ENCODE measurements at places on chromosomes 7 and 10. TPM values are rescaled to one million over a fixed set of nuclear protein-coding genes. Genes with fewer than 3 reads are reported as not detected.

DNA sequence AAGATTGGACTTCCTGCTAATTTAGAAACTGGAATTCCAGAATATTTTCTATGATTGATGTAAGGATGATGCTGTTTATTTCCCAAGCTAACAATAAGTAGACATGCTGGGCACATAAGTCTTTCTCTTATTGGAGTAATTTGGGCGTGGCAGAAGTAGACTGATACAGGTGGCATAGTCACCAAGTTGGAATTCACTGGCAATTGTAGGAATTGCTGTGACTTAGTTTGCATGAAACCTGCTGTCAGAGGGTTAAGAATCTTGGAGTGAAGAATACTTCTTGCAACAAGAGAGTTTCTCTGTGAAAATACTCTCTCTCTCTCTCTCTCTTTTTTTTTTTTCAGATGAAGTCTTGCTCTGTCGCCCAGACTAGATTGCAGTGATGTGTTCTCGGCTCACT lies 569.7 kb downstream of the REEP3 start:
- no peak for DNase-seq

DNA sequence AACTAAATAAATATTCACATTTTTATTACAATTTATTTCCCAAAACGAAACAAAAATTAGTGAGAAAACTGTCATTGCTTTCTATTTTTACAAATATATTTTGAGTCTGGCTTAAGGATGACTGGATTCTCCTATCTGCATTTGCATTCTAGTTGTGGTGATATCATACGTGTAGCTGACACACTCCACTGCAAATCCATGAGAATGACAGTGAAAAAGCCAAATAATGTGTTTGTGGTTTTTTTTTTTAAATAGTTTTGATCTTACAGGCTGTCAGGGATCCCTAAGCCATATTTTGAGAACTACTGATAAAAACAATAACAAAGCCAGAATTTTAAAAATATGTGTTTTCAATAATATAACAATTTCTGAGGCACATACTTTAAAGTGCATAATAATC lies 5.8 kb upstream of the STAMBPL1 start:
- DNase-seq, result no peak

DNA sequence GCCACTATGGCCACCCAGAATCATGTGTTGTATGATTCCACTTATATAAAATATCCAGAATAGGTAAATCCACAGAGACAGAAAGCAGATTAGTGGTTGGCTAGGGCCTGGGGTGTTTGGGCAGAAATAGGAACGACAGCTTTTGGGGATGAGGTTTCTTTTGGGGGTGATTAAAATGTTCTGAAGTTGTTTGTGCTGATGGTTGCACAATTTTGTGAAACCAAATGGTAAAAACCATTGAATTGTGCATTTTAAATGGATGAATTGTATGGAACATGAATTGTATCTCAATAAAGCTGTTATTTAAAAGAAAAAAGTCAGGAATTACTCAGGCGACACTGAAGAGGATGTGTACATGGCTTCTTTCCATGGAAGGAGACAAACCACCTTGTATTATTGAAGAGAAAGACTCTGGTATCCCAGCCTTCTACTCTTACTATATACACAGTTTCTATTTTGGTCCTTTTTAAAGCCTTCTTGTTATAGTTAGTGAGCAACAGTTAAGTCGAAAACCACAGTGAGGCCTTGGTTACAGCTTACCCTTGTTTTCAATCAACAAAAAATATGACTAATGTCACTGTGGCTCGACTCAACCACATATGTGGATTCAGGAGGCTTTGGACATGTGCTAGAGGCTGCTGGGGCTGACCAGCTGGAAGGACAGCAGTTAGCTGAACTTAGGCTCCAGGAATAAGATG lies 57.1 kb upstream of the KMT2E start:
- no peak for DNase-seq

GRCh38 chr10:92126100-92126650 lies 164.7 kb downstream of the CPEB3 start:
- no peak for DNase-seq

DNA sequence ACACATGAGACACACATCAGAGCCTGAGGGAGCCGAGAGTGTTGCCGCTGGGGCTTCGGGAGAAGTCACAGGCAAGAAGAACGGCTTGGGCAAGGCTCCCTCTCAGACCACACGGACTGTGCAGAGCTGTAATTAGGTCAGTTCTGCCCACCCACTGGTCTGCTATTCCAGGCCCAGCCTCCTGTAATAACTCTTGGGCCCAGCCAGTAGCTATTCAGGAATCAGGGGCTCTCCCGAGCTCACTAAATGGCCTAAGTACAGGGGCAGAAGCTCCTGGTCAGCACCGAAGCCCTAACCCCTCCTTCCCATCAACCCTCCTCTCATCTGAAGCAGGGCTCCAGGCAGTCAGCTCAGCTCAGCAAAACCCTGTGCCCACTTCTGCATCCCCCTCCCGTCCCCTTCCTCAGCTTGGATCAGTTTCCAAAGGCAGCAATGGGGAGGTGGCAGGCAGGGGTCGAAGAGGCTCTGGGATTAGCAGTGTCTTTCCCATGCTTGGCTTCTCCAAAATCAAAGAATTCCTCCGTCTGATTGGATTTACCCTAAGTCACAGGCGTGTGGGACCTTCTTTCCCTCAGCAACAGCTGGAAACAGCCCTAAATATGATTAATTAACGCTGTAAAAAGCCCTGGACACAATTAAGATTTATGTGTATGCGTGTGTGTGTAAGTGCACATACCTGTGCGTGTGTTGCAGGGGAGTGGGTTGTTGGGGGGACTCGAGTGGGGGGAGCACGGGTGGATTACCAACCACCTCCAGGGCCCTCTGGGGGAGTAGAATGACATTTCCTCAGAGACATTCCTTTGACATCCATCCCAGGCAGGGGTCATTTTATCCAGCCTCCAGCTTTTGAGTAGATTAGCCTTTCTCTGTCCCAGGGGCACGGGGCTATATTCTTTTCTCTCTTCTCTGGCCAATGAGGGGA lies 48.4 kb upstream of the BTRC start:
- DNase-seq, result no peak

- DNase-seq, result no peak
These were observed 72.1 kb downstream of the TCERG1L start for GRCh38 chr10:131239450-131239849.

DNA sequence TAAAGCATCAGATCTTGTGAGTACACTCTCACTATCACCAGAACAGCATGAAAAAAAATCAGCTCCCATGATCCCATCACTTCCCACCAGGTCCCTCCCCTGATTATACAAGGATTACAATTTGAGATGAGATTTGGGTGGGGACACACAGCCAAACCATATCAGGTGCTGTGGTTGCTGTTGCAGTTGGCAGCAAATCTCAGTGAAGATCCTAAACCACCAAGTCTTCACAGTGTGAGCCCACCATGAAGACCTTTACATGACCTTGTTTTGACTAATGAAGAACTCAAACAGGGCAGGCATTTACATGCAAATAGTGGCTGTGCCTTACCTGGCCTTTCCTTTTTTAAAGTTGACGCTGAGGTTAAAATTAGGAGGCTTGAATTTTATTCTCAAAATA lies 242.6 kb downstream of the ACTR3B start:
- DNase-seq, result no peak

DNA sequence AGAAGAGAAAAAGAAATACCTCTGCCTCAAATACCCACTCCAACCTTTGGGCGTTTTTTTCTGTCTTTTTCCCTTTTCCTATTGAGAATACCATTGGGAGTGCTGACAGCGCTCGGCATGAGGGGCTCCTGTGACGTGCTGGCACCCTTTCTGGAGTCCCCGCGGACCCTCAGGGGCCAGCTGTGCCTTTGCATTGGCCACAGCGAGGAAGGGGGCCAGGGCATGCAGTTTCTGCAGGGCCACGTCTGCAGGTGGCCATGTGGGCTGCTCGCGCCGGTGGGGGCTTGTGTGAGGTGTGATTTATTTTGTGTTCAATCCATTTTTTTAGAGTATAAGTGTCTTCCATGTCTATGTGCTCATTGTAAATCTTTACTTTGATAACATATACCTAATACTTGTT lies 57.4 kb downstream of the INPP5A start:
- DNase-seq, result no peak

DNA sequence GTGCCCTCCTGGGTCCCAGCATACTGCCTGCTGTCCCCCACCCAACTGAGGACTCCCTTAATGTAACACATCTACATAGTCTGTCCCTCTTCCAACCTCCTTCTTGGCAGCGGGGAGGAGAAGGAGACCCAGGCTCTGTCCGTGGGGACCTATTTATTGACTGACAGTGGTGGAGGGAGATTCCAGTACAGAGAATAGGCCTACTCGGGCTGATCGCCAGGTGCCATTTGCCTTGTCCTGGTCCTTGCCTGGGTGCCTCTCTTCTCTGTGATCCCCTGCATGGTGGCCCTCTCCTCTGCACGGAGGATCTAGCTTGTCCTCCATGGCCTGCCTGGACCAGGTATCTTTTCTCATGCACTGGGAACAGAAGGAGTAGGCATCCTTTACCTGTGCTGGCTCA lies 17.0 kb downstream of the GHRHR start:
- no peak for DNase-seq

GRCh38 chr7:143733876-143734275 lies 23.6 kb downstream of the CTAGE6 start:
- no peak for DNase-seq

GRCh38 chr7:137544453-137545058 lies 201.0 kb upstream of the PTN start:
- no peak for DNase-seq

DNA sequence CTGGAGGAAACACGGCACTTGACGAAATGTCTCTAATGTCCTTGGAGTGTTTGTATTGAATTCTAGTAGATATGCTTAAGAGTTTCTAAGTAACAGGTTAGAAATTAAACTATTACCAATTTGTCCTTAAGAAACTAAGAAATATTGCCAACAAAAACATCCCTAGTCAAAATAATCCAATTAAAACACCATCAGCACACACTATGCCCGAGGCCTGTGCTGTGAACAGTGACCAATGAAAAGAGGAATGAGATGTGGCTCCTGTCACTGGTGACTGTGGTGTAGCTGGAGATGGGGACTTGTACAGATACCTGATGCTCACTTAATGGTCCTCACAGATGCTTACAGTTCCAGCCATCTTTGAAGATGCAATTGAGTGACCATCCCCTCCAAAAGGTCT lies 651.1 kb downstream of the SORCS3 start:
- no peak for DNase-seq

GRCh38 chr7:27779873-27780272 lies 39.9 kb downstream of the TAX1BP1 start:
- no peak for DNase-seq

GRCh38 chr10:75740541-75740940 lies 309.1 kb downstream of the LRMDA start:
- no peak for DNase-seq

DNA sequence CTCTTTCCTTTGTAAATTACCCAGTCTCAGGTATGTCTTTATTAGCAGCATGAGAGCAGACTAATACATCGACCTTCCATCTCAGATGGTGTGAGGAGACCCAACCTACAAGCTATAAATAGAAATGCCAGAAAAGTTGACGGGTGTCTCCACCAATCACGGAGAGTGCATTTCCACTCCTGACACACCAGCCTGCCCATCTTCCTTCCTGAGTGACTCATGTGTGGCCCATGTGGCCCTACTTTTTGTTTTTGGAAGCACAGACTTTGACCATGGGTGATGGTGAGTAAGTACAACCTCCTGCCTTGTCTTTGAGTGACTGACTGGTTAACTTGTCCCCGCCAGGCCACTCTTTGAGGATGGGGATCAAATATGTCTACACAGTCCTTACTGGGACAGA lies 147.0 kb downstream of the OAT start:
- DNase-seq, result no peak

DNA sequence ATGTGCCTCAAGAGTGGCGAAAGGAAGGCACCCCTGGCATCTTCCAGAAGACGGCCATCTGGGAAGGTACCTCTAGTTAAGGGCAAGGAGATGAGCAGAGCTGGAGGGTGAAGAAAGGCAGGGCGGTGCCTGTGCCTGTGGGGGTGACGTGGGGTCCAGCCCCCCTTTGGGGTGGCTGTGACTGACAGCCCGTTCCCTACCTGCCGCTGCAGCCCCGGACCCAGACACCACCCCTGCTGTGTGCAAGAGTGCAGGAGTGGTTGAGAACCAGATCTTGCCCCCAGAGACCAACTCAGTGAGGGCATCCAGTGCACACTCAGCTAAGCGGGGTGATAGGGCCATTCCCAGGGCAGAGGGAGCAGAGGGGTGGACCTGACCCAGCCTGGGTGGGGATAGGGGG lies 4.3 kb upstream of the MUC17 start:
- no peak for DNase-seq

- DNase-seq, result no peak
These were observed 118.6 kb downstream of the SH3PXD2A start for GRCh38 chr10:103736763-103737162.

- no peak for DNase-seq
These were observed 17.0 kb downstream of the ATE1 start for GRCh38 chr10:121910673-121911420.

- no peak for DNase-seq
These were observed 32.8 kb downstream of the TMEM130 start for GRCh38 chr7:98836811-98837629.

DNA sequence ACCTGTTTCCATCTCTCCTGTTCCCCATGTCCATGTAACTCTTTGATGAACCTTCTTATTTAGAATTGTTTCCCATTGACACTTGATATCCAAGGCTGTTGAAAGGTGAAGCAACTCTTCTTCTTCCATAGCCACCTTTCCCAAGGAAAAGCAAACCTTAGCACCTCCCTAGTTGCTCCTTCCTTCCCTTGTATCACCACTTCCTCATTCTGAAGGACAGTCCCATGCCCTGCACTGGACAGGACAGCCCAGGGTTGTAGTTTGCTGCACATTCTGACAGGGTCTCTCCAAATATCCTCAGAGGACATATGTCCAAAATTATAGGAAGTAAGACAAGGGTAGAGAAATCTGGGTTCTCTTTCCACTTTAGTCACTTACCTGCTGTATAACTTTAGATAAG lies 6.2 kb downstream of the CUZD1 start:
- DNase-seq, result no peak

- no peak for DNase-seq
These were observed 177.0 kb upstream of the GLI3 start for GRCh38 chr7:42414028-42414427.

GRCh38 chr10:78082636-78083035 lies 49.0 kb downstream of the RPS24 start:
- DNase-seq, result no peak

- DNase-seq, result no peak
These were observed 9.2 kb downstream of the PDZD7 start for GRCh38 chr10:101021692-101022251.

GRCh38 chr10:5447611-5448071 lies 35.3 kb downstream of the NET1 start:
- DNase-seq, result no peak

Gene SPDYE9
- total RNA-seq, result not detected

Gene OGA
- 125 TPM for total RNA-seq

Gene BAMBI
- 10.8 TPM for total RNA-seq

Gene FZD8
- total RNA-seq, result 7.6 TPM

Gene SRRM3
- 9.8 TPM for total RNA-seq

Gene KLLN
- 0.25 TPM for total RNA-seq

Gene CYP26A1
- total RNA-seq, result not detected

Gene MGMT
- 16.0 TPM for total RNA-seq

Gene ACHE
- total RNA-seq, result 9.3 TPM

Data from vagina (tissue), 2 donors.